ENCODE measurements at places on chromosomes 12 and 14.

GRCh38 chr14:103836976-103837725 is 10.2 kb downstream of the PPP1R13B start:
- no peak for DNase-seq

GRCh38 chr14:101959277-101959676 is 5.1 kb upstream of the DYNC1H1 start:
- no peak for DNase-seq

GRCh38 chr14:47365233-47365632 is 310.2 kb downstream of the MDGA2 start:
- DNase-seq, result no peak

DNA sequence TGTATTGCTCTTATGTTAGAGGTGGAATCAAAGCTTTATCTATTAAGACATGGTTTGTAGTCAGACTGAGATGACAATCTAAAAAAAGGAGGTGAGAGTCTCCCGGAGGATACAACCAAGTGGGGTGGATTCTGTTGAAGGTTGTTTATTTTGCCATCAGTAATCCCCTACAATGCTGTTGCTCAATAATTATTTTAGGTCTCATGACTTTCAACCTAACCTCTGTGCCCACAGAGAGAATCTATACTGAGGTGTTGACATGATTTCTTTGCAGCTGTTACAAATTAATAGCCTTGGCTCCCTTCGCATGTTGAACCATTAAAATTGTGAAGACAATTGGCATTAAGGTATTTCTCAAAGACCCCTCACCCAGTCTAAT is 28.7 kb upstream of the FOS start:
- DNase-seq, result no peak

- no peak for DNase-seq
Measured at GRCh38 chr12:116343331-116343884, 65.9 kb upstream of the MED13L start.

DNA sequence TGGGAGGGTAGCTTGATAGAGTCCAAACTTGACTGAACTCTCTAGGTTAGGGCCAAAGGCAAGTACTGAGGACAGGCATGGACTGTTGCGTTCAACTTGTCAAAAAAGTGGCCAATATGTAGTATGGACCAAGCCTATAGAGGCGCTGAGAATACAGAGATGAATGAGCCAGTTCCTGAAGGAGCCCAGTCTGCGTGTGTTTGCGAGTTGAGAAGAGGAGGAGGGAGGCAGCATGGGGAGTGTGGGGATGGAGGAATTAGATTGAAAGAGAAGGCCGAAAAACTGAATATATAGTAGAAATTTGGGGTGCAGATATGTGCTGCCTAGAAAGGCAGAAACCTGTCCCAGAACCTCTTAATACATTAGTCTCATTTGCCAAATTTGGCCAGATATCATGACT is 412.4 kb downstream of the PCNX1 start:
- DNase-seq, result no peak

GRCh38 chr12:1059162-1059561 is 68.1 kb downstream of the ERC1 start:
- no peak for DNase-seq

DNA sequence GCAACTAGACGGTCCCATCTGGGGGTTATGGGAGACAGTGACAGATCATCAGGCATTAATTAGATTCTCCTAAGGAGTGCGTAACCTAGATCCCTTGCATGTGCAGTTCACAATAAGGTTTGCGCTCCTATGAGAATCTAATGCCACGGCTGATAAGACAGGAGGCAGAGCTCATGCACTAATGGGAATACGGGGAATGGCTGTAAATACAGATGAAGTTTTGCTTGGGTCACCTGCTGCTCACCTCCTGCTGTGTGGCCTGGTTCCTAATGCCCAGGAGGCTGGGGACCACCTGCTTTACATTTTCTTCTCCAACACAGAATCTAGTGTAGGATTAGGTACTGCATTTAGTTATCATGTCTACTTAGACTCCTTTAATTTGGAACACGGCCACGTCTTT is 49.7 kb upstream of the SAV1 start:
- DNase-seq, result no peak

GRCh38 chr12:65125247-65125646 is 4.1 kb upstream of the WIF1 start:
- no peak for DNase-seq

GRCh38 chr12:116609319-116610114 is 50.3 kb downstream of the MAP1LC3B2 start:
- no peak for DNase-seq

- DNase-seq, result no peak
Measured at GRCh38 chr12:89882050-89882449, 173.4 kb upstream of the ATP2B1 start.
